ENCODE measurements at places on chromosomes 7 and 10.

GRCh38 chr7:50190776-50191175 lies 97.7 kb upstream of the ZPBP start:
- DNase-seq, result no peak

- DNase-seq, result no peak
Measured at GRCh38 chr7:315516-316265, 25.7 kb downstream of the FOXL3 start.

DNA sequence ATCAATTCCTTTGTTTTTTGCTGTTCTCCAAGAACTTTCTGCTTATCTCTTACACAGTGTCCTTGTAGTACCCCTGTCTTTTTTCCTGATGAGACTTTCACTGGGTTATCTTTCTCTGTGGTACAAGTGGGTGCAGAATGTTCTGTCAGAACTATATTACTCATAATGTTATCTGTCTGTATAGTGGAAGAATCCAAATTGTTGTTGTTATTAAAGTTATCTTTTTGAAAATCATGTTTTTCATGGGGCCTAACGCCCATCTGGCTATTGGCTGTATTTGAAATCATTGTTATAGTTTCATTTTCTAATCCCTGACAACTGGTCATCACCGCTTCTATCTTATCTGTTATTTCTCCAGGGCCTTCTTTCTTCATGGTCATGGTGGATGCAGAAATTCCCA lies 163.0 kb upstream of the CCDC6 start:
- no peak for DNase-seq

DNA sequence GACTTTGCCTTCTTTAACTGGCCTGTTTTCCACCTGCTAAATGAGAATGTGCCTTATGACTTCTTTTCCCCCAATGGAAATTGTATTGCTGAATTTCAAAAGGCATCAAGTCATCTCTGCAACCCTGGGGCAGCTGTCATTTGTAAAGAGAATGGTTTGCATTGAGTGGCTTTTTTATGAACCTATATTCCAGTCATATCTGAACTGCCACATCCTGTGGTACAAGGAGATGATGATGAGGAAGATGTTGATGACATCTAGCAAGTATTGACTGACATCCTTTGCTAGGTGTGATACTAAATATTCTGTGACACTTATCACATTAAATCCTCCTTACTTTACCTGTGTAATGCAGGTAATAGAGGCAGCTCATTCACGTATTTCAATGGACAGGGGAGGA lies 88.3 kb upstream of the KIAA1217 start:
- DNase-seq, result no peak

GRCh38 chr7:36312064-36312914 lies 77.4 kb upstream of the ANLN start:
- DNase-seq, result peak; percentile 48

DNA sequence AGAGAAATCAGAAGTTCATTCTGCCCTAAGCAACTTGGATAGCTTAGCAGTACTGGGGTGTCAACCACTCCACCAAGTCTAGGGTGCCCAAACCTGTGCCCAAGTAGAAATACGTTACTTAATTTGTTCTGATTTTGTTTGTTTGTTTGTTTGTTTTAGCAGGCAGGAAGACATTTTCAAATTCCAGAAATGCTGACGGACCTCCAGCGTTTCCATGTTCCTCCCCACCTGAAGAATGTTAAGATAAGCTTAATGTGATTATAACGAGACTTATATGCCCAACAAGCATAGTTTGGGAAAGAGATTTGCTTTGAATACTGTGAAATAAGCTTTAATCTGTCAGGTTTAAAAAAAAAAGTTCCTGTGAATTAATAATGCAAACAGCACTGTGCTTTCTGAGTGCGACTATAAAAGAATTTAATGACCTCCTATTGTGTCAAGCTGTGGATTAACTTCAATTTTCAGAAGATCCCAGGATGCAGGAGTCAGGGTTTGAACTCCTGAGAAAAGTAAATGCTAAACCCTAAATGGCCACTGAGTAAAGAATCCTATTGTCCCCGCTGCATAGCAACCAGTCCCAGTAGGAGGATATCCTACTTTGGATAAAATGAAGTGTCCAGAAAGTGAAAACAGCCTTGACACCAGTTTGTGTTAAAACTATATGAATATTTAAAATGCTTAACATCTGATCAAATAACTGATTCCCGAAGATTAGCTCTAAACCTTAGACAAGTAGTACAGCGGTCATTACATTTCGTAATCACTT lies 56.5 kb downstream of the LYZL1 start:
- DNase-seq, result no peak

DNA sequence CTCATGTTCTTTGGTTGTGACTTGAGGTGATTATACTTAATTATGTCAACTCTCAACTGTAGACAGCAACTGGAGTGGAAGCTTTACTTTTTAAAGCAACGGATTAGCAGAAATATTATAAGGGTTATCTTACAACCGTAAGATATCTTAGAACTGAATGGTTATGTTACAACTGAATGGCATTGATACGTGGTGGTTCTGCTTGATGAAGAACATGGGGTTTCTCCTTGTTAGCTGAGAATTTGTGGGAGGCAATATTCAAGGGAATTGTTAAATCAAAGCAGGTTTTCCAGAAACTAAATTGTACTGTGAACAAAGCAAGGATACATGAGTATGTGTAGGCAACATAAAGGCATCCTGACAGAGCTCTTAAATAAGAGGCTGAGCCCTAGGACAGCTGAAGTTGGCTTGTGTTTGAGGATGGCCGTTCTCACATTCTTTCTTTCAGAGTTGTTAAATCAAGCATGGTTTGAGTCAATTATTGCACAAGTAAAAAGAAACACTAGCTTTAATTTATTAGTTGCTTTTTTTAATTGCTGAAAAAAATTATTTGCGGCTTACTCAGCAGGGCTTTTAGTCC lies 350.0 kb downstream of the PLXDC2 start:
- DNase-seq, result no peak

GRCh38 chr10:26960308-26960707 lies 99.5 kb upstream of the ABI1 start:
- no peak for DNase-seq

GRCh38 chr10:124983321-124983720 lies 41.4 kb downstream of the ZRANB1 start:
- DNase-seq, result no peak

- no peak for DNase-seq
Measured at GRCh38 chr10:121442086-121442935, 155.9 kb downstream of the FGFR2 start.

DNA sequence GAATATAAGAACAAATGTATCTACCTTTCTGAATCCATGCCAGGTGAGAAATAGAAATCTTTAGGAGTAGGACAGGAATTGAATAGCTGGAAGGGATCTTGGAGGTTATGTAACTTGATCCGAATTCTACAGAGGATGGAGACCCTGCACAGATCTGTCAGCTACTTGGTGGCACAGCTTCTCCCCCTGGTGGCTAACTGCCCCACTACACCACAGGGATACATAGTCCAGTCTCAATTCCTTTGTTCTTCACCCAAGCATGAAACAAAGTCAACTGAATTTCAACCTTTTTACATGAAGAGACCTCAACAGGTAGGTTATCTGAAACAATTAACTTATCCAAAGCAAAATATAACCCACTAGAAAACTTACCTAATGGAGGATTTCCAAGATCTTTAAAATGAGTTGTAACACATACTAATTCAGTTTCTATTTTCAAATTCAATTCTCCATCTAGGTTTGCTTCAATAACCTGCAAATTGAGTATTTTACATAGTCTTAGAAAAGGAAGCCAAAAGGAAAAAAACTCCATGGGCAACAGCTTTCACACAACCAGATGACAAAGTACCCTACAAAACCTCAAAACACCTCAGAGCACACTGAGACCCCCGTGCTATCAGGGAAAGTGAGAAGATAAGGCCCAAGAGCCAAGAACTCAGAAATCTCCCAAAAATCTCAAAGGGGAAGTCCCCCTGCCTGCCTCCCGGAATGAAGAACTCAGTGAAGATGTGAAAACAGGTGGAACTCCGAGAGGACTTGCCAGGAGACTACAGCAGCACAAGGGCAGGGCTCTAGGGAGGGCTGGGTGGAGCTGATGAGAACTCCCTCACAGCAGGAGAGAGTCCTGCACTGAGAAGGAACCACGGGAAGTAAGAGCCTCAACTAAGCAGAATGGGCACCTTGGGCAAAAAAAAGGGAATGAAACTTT lies 10.3 kb downstream of the HUS1 start:
- peak; percentile 49 for DNase-seq

DNA sequence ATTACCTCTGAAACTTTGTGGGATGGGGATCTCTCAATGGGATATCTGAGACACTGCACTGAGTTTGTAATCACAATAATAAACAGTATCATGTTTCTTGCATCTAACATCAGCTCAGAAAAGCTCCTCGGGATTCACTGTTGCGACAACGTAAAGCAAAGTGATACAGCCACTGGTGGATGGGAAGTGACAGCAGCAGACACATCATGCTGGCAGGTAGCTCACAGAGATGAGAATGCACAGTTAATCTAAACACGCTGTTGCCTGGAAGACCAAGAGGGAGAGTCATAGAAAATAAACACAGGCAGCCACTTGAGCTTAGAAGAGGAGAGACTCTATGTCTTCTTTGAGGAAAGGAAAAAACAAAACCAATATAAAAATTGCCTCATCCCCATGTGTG lies 513.8 kb downstream of the MAGI2 start:
- no peak for DNase-seq

- no peak for DNase-seq
Measured at GRCh38 chr10:124005091-124005490, 88.3 kb downstream of the CHST15 start.

DNA sequence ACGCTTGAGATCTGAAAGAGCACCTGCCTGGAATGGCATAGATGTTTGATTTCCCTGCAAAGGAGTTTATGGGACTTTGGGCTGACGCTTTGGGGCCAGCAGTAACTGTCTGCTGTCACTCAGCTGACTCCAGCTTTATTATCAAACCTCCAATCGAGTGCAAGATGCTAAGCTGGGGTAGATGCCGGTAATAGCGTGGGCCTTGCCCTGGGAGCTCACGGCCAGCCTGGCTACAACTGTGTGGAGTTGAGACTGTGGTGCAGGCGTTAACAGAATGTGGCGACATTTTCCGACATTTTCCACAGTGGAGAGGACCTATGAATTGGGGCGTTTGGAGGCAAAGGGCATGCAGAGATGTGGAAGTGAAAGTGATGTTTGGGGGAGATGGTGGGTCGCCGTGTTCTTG lies 1.3 kb downstream of the CHST12 start:
- no peak for DNase-seq

- peak; percentile 49 for DNase-seq
Measured at GRCh38 chr7:44081266-44081748, 1.0 kb downstream of the POLM start.

DNA sequence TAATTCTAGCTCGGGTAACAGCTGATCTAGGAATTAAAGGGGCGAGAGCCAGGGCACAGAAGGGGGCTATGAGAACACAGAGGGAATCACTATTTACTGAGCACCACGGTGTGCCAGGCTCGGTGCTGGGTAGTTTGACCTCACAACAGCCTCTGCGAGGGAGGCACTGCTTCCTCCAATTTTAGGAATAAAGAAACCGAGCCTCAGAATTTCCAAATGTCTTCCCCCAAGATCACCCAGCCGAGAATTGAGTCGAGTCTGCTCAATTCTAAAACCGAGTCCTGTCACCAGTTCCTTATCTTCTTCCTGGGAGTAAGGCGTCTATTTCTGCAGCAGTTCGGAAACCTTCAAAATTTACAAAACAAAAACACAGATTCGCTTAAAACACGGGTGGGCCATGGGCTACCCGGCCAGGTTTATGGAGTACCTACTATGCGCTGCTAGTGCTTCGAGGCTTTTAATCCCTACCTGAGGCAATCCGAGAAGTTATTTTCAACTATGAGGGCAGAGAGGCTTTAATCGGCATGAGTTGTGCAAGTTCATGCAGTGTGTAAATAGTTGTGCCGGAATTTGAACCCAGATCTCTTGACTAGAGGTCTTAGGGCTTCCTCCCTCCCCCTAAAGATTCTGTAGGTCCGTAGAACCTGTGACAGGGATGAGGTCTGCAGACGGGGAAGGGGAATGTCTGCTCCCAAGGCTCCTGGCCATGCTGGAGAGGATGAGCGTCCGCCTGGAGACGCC lies 872 bp upstream of the HMX2 start:
- no peak for DNase-seq

DNA sequence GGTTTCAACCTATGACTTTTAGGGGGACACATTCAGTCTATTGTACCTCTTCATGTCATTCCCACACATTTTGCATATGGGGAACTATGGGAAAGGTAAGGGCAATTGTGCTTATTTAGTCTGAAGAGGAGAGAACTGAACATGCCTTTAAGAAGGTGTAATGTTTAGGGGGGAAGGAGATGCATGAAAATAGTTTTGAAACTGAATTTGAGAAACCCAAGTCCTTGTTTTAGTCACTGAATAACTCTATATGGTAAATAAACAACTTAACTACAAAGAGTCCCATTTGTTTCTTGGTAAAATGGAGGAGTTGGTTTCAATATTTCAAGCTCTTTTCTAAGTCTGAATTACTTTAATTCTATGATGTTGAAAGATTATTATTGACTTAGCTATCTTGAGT lies 166.1 kb downstream of the DNAJB9 start:
- no peak for DNase-seq

GRCh38 chr7:26440233-26441001 lies 148.8 kb downstream of the SNX10 start:
- no peak for DNase-seq

- no peak for DNase-seq
Measured at GRCh38 chr7:142240546-142240945, 17.3 kb downstream of the PRSS58 start.

- no peak for DNase-seq
Measured at GRCh38 chr7:117157241-117158209, 165.3 kb downstream of the WNT2 start.

DNA sequence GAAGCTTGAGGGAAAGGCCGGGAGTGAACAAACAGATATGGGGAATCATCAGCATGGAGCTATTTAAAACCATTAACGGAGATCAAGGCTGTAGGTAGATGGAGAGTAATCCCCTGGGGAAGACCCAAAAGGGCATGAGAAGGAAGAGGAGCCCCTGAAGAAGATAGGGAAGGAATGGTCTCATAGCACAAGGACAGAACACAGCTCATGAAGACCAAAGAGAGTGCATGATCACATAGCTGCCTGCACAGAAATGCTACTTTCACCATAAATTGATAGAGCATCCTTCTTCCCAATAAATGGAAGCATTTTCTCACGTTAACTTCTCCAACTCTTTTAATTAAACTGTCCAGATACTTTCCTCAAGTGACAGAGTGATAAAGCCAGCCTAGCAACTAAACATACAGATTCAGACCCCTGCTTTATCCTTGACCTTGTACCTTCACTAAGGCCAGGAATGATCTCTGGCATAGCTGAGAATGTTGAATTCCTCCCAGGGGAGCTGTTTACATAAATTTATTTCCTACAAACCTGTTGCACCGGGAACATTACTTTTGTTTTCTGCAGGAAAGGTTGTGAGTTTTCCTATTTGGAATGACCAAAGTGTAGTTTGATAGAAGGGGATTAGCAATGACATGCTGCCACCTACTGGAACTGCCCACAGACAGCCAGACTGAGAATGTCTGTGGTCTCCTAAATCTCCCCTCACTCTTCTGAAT lies 110.8 kb upstream of the LRGUK start:
- DNase-seq, result no peak

- DNase-seq, result no peak
Measured at GRCh38 chr10:87979847-87980246, 116.4 kb downstream of the PTEN start.

Measured in CD4-positive, alpha-beta T cell treated with Interleukin-1 beta for 1 hour (primary cell).